Mesenteric fat pad (tissue), 1 donor: ENCODE measurements at places on chromosomes 2 and 18. TPM values are rescaled to one million over a fixed set of nuclear protein-coding genes. Genes with fewer than 3 reads are reported as not detected.
A peak's percentile ranks its signal among the peaks of the same experiment; 100 is the strongest.

DNA sequence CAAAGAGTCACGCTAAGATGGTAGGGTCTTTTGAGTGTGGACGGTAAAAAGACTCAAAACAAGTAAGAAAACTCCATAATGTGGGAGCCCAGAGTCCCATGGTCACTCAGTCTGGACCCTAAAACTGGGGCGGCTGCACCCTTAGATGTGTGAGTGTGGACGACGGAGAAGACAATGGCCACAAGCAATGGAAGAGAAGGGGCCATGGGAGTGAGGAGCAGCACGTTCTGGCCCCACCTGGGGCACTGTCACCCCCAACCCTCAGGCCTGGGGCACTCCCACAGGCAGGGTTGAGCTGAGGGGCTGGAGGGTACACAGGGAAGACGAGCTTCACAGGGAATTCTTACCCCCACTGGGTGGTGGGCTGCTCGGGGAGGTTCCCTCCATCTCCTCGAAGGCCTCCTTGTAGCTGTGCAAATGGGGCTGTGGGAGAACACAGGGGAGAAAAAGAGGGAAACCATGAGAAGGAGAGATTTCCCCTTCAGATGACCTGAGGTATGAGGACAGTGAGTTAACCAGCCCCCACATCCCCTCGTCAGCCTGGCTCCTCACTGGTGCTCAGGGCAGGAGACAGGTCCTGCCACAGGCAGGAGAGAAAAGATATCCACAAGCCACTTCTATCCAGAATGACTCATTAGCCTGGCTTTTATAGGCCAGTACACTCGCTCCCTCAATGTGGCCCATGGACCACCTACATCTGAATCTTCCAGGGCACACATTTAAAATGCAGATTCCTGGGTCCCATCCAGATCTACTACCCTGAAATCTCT is 167.9 kb downstream of the TNS1 start:
- no peak for DNase-seq

DNA sequence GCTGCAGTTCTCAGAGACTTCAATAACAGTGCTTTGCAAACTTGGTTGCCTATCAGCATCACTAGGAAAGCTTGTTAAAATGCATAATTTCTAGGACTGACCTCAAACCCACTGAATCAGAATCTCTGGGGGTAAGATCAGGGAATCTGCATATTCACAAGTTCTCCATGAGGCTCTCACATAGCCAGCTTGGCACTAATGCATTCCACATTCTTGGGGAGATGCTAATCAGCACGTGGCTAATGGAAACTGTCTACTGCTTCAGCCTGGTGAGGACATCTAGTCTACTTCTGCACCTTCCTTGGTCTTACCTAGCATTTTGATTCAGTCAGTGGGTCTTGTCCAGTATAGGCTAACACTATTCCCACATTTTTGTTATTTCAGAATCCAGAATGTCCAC is 56.3 kb downstream of the RBKS start:
- no peak for DNase-seq

GRCh38 chr18:37778417-37779165 is 213.0 kb upstream of the CELF4 start:
- no peak for DNase-seq

DNA sequence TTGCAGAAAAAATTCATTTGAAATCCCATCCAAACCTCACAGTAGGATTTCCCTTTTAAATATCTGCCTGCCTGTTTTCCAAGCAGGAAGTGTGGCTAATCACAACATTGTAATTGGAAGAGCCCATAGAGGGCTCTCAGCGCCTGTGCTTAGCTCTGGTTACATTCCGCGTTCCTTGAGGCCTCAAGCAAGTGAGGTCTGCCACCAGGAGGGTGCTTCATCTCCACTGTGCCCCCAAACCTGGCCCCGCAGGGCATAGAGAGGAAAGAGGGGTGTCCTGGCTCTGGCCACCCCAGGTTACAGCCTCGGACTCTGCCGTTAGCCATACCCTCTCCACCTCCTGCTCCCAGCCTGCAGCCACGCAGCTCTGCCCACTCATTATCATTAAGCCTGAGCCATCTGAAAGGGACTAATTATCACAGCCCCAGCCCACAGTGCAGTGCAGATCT is 214.8 kb downstream of the SP3 start:
- no peak for DNase-seq

DNA sequence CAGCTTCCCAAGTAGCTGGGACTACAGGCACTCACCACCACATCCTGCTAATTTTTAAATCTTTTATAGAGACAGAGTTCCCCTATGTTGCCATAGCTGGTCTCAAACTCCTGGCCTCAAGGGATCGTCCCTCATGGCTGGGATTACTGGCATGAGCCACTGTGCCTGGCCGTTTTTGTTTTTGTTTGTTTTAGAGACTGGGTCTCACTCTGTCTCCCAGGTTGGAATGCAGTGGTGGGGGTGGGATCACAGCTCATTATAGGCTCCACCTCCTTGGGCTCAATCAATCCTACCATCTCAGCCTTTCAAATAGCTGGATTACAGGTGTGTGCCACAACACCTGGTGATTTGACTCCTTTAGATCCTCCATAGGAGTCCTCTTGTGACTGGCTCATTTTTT is 19.5 kb upstream of the ZDBF2 start:
- no peak for DNase-seq

DNA sequence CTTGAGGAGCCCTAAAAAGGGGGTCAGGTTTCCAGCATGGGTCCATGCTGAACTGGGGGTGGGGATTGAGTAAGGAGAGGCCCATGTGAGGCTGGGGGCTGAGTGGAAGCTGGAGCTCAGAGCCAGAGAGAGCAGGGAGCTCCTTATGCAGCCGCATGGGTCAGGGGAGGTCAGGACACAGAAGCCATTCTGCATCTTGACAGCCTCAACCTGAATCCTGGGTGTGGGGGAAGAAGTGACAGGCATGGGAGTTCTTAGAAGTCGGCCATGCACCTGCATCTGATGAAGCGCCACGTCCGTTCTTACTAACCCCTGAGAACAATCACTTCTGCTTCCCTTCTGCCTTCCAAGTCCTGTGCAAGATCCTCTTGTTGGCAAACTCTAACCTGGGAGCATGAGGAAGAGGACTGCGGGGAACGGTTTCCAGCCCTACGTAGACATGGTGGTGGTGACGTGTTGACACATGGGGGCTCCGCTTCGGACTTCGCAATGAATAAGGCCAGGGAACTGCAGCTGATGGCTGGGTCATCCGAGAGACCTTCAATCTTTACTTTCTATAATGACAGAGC is 22.3 kb downstream of the GNLY start:
- no peak for DNase-seq

GRCh38 chr2:129936334-129936934 is 43.0 kb upstream of the RAB6C start:
- no peak for DNase-seq

- no peak for DNase-seq
These were observed 11.6 kb downstream of the TRPM8 start for GRCh38 chr2:233928594-233929351.

DNA sequence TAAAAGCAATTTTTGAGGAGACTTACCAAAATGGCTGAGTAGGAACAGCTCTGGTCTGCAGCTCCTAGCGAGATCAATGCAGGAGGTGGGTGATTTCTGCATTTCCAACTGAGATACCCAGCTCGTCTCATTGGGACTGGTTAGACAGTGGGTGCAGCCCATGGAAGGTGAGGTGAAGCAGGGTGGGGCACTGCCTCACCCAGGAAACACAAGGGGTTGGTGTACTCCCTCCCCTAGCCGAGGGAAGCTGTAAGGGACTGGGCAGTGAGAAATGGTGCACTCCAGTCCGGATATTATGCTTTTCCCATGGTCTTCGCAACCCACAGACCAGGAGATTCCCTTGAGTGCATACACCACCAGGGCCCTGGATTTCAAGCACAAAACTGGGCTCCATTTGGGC is 419.0 kb downstream of the NUP35 start:
- DNase-seq, result no peak

- DNase-seq, result peak; percentile 86
These were observed 488 bp upstream of the RHOB start for GRCh38 chr2:20446255-20446916.

DNA sequence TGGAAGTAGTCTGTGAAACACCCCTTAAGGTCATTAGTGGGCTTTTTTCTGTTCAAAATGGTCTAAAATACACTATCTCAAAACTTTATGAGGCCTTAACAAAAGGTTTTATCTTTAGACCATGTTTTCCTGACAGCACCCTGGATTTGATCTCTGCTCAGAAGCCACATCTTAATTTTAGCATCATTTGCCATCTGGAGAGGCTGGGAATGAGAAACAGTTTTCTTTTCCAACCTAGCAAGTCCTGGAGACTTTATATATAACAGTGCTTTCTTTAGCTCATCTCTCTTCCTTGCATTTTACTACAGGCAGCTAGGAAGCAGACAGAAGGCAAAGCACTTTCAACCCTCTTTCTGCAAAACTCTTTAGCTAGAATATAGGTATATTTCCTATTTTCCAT is 62.7 kb upstream of the CYTIP start:
- DNase-seq, result no peak

LINC00305 gene
- not detected for total RNA-seq

CAMKMT gene
- total RNA-seq, result 10.2 TPM

RHBDD1 gene
- 31.9 TPM for total RNA-seq

SERPINB4 gene
- total RNA-seq, result not detected
